Stimulated activated CD8-positive, alpha-beta memory T cell treated with anti-CD3 and anti-CD28 coated beads, Interleukin-4, amount 100 ng/mL, for 4 hours (primary cell): ENCODE measurements at places on chromosomes 4 and X.

DNA sequence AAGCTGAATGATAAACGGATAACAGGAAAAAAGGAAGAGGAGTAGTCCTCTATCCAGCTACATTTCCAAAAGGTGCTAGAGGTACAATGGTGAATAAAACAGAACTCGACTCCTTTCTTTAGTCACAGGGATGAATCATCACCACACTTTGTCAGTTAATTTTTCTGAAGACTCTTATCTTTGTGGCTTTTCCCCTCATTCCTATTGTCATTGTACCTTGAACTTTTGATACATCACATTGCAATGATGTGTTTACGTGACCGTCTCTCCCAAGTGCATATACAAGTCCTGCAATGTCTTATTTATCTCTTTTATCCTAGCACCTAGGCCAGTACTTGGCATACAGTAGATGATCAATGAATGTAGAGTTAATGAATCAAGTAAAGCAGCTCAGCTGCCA lies 134.7 kb downstream of the LHFPL1 start:
- DNase-seq: no peak

- no peak for DNase-seq
These were observed 8.6 kb upstream of the CPLX1 start for GRCh38 chr4:834368-835147.

DNA sequence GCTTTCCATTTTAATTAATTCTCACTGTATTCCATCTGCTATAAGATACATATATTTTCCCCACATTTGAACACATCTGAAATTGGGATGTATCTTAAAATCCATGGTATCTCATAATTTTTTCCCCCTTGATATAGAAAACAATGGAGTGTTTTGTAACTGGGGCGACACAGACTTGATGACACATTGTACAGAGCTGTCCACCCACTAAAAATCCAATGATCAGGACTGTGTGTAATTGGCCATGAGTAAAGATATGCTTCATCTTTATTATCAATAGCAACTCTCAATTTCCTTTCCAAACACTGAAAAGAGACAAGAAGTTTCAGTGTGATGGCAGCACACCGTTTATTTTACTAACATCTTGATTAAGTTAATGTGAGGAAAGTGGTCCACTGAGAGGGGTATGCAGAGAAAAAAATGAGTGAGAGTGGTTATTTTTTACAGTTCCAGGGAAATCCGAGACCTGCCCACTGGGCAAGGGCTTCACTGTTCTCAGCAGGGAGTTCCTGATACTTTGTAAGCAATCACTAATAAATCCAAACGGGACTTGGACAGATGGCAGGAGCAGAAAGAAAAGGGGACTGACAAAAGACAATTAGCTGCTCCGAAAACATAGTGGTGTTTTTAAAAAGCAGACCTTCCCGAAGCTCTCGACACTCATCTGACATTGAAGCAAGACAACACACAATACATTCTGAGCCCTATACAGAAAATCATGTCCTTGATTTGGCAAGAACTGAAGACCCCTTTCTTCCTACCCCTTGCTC lies 149.4 kb downstream of the TSPAN5 start:
- DNase-seq: no peak

DNA sequence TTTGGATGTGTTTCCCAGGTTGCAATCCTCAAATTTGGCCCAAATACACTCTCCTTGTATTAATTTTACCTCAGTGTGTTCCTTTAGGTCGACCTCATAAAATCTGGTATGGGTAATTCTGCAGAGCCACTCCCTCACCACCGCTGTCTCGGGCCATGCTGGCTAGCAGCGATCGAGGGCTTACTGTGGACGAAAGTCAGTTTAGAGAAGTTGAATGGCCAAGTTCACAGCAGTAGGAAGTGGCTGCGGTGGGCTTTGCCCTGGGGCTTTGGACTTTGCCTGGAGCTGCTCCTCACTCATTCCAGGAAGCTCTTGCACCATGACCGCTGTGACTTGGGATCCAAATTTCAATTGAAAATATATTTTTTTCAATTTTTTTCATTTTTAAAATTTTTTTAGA lies 19.6 kb downstream of the TMEM187 start:
- DNase-seq: no peak

DNA sequence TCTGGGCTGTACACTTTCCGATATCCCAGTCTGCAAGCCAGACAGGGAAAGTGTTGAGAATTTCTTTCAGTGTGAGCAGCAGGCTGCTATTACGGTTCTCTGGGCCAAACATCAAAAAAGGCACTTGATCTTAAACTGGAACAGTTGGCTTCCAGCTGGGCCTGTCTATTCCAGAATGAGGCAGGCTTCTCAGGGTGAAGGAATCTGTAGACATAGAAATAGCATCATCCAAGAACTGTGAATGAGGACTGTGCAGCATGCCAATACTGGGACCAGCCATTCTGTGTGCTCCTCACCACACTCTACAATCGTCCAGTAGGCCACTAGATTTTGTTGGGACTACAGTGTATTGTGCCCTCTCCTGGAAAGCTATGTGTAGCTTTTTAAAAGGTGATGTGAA lies 31.1 kb downstream of the ART3 start:
- no peak for DNase-seq

DNA sequence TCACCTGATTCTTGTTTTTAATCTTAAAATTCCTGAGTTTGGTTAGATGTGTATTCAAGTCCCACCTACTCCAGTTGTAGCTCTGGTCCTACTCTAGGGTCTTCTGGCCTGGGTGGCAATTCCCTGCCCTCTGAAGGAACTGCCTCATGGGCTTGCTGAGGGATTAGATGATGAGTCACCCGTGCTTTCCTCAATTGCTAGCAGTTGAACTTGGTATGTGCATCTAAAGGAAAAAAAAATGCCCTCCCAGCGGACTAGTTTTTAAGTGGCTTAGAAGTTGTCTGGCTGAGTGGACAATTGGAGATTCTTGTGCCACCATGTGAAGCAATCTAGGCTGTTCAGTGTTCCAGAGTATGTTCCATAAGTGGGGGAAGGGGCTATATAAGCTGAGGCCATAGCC lies 127.0 kb downstream of the CCNG2 start:
- no peak for DNase-seq

DNA sequence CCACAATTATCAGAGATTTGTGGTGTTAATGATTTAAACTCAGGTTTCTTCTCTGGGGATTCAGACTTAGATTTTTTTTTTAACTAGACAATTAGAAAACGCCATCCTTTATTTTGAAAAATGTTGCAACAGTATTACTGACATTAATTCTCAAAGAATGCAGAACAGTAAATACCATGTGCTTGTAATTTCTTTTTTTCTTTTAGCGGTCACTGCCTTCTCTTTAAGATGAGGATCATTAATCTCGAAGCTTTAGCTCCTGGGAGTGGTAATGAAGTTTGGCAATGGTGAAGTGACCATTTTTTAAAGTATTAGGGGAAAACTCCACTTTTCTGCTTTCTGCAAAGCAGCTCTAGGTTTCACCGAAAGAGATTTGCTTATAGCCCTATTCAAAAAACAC lies 164.0 kb upstream of the MBNL3 start:
- no peak for DNase-seq

DNA sequence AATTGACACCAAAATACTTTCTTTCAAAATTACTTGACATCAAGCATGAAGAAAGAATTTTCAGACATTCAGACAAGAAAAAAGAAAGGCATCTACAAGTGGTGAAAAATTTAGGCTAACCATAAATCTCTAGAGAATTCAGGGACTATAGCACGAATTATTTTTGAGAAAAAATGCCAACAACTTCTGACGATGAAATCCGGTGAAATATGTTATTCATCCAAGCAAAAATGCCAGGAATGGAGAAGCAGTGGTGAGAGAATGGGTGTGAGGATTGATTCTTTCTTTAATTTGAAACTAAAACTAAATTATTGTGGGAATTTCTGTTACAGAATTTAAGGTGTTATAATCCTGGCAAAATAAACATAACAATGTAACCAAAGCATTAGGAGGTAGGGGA lies 69.4 kb upstream of the SORBS2 start:
- DNase-seq: no peak

DNA sequence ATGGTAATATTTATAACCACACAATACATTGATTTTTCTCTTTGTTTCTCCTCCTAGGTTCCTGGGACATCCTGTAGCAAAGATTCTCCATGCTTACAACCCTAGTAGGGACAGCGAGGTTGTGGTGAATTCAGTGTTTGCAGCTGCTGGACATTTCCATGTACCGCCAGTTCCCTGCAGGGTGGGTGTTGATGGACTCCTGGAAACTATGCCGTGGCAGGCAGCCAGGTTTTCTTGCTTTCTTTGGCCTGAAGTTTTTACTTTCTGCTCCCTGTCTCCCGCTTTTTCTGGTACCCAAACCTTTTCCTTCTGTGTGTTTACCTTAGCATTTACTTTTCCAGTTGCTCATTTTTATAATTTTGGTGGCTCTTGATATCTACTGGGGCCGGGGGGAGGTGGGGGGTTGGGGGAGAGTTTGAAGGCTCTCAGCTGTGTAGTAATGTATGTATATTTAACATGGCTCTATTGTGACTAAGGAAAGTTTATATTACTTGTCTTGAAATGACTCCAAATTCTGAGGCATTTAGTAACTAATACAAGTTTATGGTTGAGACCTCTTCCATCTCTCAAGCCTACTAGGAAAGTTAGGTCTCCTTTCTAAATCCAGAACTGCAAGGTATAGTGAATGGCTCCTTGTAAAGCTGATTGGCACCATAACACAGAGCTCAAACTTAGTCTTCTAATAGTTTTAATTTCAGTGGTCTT lies 89.7 kb downstream of the TMEM131L start:
- no peak for DNase-seq

- DNase-seq: no peak
These were observed 110.9 kb downstream of the AREG start for GRCh38 chr4:74555843-74556242.

DNA sequence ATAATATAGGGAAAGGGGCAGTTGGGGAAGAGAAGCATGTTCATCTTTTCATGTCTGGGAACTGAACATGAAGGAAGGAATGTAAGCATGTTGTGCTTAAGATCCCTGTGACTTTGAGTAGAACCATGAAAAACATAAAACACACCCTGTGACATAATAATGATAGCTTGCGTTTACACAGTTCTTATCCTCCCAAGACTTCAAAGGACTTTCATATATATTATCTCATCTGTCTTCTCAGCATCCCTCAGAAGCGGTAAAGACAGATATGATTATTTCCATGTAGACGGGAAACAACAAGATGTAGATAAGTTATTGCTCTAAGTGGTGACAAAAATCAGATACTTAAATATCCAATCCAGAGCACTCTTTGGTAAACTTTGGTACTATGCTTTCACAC lies 3.3 kb upstream of the SH3RF1 start:
- no peak for DNase-seq

GRCh38 chr4:93127489-93127888 lies 701.1 kb upstream of the ATOH1 start:
- no peak for DNase-seq

GRCh38 chrX:153706799-153707198 lies 17.4 kb downstream of the BCAP31 start:
- no peak for DNase-seq

DNA sequence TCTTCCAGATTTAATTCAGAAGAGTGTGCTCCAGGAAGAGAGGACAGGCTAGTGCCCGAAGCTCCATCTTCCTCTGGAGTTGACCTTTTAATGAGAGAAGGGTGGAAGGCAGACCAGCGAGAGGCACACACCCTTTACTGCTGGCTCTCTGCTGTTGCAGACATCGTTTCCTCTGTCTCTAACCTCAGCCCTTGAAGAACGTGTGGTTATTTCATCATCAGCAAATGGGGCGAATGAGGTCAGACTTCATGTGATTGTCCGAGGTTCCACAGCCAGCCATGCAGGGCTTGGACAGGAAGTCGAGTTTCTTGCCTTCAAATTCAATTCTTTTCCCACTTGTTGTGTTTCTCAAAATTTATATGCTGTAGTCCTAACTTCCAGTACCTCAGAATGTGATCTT lies 155.2 kb upstream of the MSX1 start:
- DNase-seq: no peak

- DNase-seq: no peak
These were observed 77.2 kb downstream of the SNX25 start for GRCh38 chr4:185286571-185286970.

DNA sequence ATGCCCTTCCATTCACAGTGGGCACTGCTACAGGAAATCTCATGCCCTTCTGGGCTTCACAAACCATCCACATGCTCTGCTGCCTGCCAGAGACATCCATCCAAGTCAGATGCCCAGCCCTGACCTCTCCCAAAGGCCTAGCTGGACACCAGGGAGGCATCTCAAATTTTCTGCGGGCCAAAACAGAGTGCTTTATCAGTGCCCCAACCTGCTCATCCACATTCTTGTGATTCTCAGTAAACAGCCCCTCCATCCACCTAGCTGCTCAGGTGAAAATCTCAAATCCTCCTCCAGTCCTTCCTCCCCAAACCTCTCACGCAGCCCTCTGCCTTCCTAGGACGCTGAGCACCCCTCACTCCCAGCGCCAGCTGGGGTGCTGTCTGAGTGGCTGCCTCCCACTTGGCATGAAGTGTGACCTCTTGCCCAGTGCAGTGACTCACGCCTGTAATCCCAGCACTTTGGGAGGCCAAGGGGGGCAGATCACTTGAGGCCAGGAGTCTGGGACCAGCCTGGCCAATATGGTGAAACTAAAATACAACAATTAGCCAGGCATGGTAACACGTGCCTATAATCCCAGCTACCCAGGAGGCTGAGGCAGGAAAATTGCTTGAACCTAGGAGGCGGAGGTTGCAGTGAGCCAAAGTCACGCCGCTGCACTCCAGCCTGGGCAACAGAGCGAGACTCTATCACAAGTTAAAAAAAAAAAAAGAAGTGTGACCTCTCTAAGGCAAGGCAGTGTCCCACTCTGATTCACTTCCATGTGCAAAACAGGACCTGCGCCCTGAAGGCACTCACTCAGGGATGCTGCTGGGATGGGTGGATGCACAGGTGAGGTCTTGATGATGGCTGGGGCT lies 1.7 kb upstream of the AFAP1 start:
- no peak for DNase-seq

- no peak for DNase-seq
These were observed 7.9 kb downstream of the FAM200B start for GRCh38 chr4:15689540-15689939.

- DNase-seq: no peak
These were observed 15.6 kb upstream of the NAT8L start for GRCh38 chr4:2043396-2044118.

DNA sequence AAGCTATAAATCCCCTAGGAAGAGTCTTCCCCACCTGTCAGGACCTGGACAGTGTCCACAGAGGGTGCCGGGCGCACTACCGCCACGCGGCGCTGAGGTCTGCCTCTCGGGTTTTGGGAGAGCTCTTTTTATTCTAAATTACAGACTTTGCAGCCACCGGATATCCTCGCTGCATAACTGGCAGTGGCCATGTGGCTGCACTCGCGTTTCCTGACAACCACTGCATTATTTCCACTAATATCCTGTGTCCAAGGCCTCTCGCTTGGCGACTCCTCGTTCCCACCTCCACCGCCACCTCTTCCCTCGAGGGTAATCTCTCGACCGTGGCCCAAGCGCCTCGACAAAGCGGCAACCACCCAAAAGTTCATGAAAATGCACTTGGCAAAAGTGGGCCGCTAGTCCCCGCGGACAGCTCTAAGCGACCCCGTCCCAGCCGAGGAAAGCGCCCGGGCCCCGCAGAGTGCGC lies 512 bp upstream of the TMEM131L start:
- no peak for DNase-seq

DNA sequence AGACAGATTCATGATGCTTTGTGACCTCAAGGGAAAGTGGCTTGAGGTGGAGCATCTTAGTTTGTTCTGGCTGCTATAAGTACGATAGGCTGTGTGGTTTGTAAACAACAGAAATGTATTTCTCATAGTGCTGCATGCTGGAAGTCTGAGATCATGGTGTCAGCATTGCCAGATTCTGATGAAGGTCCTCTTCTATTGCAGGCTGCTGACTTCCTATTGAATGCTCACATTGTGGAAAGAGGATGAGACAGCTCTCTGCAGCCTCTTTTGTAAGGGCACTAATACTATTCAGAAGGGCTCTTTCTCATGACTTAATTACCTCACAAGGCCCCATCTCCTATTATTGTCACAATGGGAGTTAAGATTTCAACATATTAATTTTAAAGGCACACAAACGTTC lies 1674.0 kb upstream of the PCDH7 start:
- no peak for DNase-seq
